Lung (tissue), 17 donors: ENCODE measurements at places on chromosomes 13 and 19.
A peak's percentile ranks its signal among the peaks of the same experiment; 100 is the strongest.

DNA sequence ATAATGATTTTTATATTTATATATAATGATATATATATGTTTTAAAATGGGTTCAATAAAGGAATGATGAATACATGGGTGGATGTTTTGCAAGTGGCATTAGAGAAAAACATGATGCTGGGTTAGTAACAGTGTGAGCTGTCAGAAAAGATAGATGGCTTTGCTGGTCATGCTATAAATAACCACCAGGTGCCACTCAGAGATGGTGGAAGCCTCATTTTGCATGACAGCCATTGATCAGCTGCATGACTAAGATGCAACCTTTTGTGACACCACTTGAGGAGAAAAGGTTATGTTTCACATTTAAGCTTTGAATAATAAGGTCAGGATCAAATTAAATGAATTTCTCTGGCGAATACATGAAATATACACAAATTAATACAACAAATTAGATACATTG is 737.7 kb downstream of the PCDH9 start:
- no peak for DNase-seq

DNA sequence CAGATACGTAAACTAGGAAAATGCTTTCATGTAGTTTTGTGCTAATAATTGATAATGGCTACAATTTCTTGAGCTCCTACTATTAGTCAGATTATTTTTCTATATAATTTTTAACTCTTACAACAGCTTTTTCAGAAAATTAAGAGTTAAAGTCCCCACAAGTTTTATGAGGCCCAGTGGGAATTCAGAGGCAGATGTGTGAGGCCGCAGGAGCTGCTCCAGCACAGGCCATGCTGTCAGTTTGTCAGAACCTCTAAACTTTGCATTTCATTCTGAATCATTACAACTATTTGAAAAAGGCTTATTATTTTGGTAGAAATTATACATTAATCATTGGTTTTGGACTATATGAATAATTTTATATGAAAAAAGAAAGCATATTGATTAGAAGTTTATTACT is 370.8 kb downstream of the MYO16 start:
- no peak for DNase-seq

- no peak for DNase-seq
Measured at GRCh38 chr13:80340651-80341100, 250 bp downstream of the SPRY2 start.

DNA sequence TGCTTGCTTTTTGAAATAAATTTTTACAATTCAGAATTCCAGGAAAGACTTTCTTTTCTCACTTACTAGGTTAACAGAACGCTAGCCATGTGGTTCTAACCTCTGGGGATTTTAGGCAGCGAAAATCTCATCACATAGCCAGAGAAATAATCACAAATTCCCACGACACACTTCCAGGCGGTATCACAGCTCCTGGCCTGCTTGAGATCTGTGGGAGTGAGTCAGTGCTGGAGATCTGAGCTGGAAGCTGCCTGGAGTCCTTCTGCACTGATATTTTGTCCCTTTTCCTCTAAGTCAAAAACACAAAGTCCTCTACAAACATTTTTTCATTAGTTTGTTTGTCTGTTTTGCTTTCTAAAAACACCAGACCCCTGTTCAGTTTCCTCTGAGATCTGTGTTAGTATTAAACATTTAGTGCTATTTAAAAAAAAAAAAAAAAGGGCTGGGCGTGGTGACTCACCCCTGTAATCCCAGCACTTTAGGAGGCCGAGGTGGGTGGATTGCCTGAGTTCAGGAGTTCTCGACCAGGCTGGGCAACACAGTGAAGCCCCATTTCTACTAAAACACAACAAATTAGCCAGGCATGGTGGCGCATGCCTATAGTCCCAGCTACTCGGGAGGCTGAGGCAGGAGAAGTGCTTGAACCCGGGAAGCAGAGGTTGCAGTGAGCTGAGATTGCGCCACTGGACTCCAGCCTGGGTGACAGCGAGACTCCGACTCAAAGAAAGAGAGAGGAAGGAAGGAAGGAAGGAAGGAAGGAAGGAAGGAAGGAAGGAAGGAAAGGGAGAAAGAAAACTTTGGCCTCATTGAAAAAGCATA is 12.2 kb upstream of the UBE2L5 start:
- DNase-seq: no peak

GRCh38 chr13:41811588-41812021 is 149.3 kb downstream of the VWA8 start:
- DNase-seq: no peak

DNA sequence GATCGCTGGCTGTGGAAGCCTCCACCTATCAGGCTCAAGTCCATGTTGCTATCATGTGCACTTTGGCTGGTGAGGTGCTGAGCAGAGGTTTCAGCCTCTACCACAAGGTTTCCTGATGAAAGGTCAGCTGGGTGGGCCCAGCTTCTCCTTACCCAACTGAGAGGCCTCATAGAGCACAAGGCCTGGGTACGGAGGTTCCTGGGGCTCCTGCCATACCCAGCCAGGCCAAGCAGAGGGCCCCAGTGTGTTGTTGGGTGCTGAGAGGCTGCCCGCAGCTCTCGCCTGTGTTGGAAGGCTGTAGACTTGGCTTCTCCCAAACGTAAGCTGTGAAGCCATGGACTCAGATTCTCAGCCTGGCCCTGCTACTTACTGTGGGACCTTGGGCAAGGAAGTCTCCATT is 28.2 kb downstream of the ACTN4 start:
- no peak for DNase-seq

GRCh38 chr19:55580628-55581144 is at the start of gene ZNF579:
Gene ZNF579, minus strand, starts transcription at chr19:55580848. Its CDS starts 1,209 bp downstream, at chr19:55579639.
- peak; percentile 92 for DNase-seq

DNA sequence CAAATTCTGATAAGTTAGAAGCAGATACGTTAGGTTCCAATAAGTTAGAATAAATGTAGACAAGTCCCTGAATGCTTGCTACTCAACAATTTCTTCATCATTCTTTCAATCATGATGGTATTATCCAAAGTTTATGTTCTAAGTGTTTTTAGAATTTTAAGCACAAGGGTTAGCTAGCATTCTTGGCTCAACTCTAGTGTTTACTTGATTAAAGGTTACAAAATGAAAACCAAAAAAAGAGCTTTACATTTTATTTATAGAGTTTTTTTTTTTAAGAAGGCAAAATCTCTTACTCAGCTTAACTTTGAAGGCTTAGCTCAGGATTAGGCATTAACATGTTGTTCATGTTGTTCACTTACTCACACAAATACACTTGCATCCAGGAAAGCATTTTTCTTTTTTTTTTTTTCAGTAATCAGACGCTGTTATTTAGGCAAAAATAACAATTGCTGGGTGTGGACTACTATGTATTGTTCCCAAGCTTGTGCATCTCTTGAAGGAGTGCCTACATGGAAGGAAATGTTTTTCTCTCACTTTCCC is 420.6 kb downstream of the DCT start:
- DNase-seq: peak; percentile 13

DNA sequence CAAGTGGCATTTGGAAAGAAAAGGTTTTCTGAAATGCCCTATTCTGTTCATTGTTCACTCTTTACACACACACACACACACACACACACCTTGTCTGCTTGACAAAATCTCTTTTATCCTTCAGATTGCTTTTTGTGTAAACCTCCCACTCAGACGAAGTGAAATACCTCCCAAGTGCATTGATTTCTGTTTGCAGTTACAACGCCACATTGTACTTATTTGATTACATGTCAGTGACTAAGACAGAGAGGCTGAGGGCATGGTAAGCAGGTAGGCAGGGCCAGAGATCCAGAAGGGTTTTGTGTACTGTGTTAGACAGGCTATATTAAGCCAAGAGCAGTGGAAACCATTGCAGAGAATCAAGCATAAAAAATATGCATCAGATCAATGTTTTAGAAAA is 561.8 kb downstream of the GPC6 start:
- DNase-seq: no peak

GRCh38 chr19:29308977-29309590 is 96.1 kb upstream of the UQCRFS1 start:
- no peak for DNase-seq

DNA sequence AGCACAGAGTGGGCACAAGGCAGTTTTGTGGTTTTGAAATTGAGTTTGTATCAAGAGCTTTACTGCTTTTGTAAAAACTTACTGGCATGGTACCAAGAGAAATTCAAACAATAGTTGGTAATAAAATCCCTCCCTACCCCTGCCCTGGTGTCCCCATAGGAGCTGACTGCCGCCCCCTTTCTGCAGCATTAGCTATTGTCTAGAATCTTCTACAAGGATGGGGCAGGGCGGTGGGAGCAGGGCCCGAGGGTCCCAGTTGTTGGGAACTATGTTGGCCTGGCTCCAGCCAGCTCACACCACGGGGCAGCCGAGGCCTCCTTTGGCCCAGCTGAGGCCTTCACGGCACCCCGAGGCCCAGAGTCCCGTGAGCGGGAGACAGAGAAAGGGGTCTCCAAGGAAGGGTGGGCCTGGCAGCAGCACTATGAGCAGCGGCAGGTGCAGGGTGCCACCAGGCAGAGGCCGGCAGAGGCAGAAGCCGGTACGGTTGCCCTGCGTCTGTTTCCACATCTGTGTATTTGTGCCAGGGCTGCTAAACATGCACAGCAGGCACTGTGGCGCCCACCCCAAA is 57.9 kb downstream of the KDM4B start:
- peak; percentile 47 for DNase-seq

GRCh38 chr13:64154514-64154913 is 2738.9 kb upstream of the PCDH20 start:
- DNase-seq: no peak

DNA sequence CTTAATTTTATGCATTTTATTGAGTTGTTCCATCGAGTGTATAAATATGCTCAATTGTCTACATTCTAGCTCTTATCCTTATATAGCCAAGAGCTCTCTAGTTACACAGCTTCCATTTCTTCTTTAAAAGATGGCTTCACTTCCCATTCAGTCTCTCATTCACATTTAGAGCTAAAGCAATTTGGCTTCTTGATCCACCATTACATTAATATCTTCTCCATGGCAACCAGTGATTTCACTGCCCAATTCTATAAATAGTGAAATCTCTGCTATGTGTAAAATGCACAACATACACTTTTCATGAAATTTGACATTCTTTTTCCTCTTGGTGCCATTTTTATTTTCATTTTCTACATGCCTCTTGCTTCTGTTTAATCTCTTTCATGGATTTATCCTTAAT is 696.9 kb upstream of the ATXN8OS start:
- DNase-seq: no peak

DNA sequence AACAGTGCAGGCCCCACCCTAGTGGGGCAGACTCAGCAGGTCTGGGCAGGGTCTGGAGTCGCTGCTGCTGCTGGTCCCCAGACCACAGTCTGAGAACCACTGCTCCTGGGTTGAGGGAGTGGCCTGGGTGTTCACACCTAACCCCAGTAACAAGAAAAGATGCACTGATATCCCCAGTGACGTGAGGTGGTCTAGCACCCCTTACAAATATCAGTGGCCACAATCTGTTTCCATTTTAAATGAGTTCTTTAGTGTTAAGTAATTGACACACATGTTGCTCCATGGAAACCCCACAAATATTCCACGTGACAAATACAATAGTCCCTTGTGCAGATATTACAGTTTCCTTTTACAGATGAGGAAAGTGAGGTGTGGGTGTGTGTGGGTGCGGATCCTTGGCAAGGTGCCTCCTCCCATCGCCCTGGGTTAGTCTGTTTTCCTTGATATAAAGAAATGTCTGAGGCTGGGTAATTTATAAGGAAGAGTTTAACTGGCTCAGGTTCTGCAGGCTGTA is 96.3 kb upstream of the GPR183 start:
- DNase-seq: no peak

- DNase-seq: no peak
Measured at GRCh38 chr13:65034266-65034665, 2195.9 kb downstream of the PCDH9 start.

GRCh38 chr19:15534957-15535864 is 26.9 kb downstream of the CYP4F22 start:
- DNase-seq: no peak

DNA sequence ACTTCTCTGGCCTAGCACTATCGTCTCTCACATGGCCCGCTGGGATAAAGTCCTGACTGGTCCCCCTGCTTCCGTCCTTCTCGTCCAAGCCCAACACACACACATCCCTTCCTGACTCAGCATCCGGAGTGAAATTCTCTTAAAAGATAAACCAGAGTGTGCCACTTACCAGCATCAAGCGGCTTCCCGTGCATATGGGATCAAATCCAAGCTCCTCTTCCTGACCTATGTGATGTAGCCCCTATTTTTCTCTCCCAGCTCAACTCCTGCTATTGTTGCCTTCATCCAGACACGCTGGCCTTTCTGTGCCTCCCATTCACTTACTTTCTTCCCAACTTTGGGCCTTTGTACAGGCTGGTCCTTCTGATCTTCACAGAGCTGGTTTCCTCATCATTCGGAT is 530.4 kb downstream of the DIAPH3 start:
- DNase-seq: peak; percentile 62

GRCh38 chr19:50003810-50004419 is 21.3 kb downstream of the VRK3 start:
- DNase-seq: no peak

DNA sequence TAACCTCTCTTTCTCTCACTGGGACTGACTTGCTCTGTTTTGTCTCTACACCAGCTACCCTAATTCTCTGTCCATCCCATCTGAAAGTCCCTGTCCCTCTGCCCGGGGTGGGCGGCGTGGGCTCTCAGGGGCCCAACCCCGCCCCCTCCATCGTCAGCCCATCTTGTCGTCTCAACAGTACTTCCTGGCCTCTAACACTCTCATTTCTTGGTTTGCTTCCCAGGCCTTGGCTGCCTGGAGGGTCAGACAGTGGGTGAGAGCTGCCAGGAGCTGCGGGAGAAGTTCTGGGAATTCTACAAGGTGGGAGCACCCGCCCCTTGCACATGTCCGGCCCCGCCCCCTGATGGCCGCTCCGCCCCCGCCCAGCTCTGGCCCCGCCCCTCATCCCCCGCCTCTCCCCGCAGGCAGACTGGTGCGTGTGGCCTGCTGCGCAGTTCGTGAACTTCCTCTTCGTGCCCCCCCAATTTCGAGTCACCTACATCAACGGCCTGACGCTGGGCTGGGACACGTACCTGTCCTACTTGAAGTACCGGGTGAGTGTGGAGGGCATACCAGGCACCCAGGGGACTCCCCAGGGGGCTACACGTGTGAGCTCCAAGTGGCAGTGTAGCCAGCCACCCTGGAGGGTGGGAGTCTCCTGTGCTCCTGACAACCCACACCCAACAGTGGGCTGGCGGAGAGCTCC is 1.7 kb downstream of the MPV17L2 start:
- peak; percentile 59 for DNase-seq

DNA sequence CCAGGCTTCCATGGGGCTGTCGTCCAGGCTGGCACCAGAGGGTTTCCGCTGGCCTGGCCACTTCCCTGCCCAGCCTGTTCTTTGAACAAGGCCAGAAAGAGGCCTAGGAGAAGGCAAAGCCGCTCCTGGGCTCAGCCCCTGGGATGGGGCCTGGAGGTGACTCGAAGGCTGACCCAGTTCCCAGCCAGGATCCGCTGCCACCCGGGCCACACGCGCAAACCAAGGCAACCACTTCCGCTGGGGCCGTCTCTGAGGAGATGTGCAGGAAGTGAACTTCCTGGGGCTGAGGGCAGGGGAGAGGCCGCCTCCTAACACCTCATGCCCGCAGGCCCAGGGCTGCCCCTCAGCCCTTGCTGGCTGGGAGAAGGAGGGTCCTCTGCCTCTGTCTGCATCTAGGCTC is 15.2 kb downstream of the PLEKHF1 start:
- no peak for DNase-seq

GRCh38 chr19:4149518-4150288 is 3.7 kb upstream of the CREB3L3 start:
- DNase-seq: no peak

- no peak for DNase-seq
Measured at GRCh38 chr19:30807278-30807677, 435.1 kb downstream of the ZNF536 start.
